ENCODE measurements at places on chromosomes 12 and 14. TPM values are rescaled to one million over a fixed set of nuclear protein-coding genes. Genes with fewer than 3 reads are reported as not detected.

ZNF605 gene
- 21.7 TPM for total RNA-seq

COPZ1 gene
- 88.6 TPM for total RNA-seq

- DNase-seq = no peak
- no peak overlapping the region for H3K4me3 ChIP-seq
- H3K4me1 ChIP-seq = no peaks in the 10 kb centered on the region
- peaks cover 2% of the 10 kb centered on the region for H3K27me3 ChIP-seq
- H3K27ac ChIP-seq = no peak overlapping the region
- H3K36me3 ChIP-seq = no peaks in the 10 kb centered on the region
Observed at GRCh38 chr14:87508333-87508732, 484.6 kb downstream of the GALC start.

DPPA3 gene
- total RNA-seq = not detected

TEX52 gene
- total RNA-seq = not detected

DNA sequence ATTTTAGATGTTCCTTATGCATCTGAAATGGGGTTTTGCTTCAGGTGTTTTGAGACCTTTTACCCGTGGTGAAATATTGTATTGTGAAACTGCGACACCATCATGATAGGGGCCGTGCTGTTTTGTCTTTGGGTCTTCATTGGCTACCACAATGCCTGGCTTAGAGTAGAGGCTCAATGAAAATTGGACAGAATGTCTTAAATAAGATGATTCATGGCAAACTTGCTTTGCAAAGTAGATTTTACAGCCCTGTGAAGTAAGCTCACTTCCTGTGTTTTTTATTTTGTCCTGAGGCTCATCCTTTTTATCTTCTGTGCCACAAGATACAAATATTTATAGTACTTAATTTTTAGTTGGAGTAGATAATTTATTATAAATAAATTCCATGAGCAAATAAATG, 111.3 kb upstream of the FRMD6 start:
- H3K4me1 ChIP-seq = peaks cover 2% of the 10 kb centered on the region
- no peak overlapping the region for H3K4me3 ChIP-seq
- H3K27ac ChIP-seq = no peak overlapping the region
- no peaks in the 10 kb centered on the region for H3K36me3 ChIP-seq

KIF5A gene
- 314 TPM for total RNA-seq

GRCh38 chr12:68568922-68569569, 41.7 kb upstream of the RAP1B start:
- no peaks in the 10 kb centered on the region for H3K27me3 ChIP-seq
- no peak overlapping the region for H3K4me3 ChIP-seq
- DNase-seq = no peak
- H3K36me3 ChIP-seq = no peaks in the 10 kb centered on the region
- H3K4me1 ChIP-seq = no peaks in the 10 kb centered on the region

- H3K27me3 ChIP-seq = no peaks in the 10 kb centered on the region
- no peak for DNase-seq
Observed at GRCh38 chr12:91205811-91206210, 23.2 kb upstream of the DCN start.

GRCh38 chr12:31732926-31733548, 4.2 kb upstream of the AMN1 start:
- H3K27ac ChIP-seq = no peak overlapping the region
- peaks cover 3% of the 10 kb centered on the region for H3K4me1 ChIP-seq
- no peak overlapping the region for H3K4me3 ChIP-seq
- peaks cover 8% of the 10 kb centered on the region for H3K27me3 ChIP-seq

DNA sequence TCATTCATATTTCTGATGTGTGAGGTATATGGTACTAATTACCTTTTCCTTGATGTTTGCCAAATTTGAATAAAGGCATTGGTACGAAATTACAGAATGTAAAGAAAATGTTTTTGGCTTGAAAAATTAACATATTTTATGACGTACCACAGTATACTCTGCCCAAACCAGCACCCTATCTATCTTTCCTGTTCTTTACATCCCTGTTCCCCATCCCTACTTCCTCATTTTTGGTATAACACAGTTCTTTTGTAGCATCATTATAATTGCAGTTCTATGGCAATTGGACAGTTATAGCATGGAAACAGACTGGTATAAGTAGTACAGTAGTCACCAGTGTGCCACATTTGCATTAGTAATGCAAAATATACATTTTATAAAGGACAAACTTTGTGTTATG, 7.0 kb upstream of the CCT2 start:
- H3K4me1 ChIP-seq = no peaks in the 10 kb centered on the region
- no peak overlapping the region for H3K4me3 ChIP-seq
- DNase-seq = no peak
- peaks cover 2% of the 10 kb centered on the region for H3K27me3 ChIP-seq

DNA sequence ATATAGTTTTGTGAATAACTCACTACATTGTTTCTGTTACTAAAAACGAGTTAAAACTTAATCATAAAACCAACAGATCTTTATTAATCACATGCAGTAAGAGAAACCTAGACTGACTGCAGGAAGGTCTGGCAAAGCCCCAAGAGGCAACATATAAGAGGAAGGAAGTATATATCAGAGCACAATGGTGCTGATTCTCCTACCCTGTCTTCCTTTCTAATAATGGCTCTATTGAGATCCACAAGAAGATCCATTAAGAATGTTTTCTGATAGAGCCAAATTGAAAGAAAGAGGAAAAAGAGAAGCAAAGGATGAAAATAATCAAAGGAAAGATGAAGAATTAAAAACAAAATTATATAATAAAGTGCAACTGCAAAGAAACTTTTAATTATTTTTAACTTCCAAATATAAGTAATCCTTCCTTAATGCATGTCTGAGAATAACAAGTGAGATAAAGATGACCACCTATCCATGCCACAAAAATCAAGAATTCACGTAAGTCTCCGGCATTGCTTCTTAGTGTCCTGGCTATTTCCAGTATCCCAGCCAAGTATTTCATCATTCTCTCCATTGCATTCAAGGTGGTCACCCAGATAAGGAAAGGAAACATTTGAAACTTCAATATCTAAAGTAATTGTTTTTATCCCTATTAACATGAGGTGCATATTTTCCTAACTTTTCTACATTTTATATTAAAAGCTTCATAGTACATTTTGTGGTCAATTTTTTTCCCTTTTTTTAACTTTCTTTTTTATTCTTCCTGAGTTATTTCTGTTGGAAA, 62.2 kb downstream of the SOX5 start:
- peaks cover 27% of the 10 kb centered on the region for H3K4me1 ChIP-seq
- DNase-seq = no peak
- H3K4me3 ChIP-seq = no peak overlapping the region
- H3K27ac ChIP-seq = no peak overlapping the region
- H3K27me3 ChIP-seq = peaks cover 1% of the 10 kb centered on the region

GRCh38 chr14:30443368-30444007, 115.5 kb upstream of the G2E3 start:
- no peak overlapping the region for H3K4me3 ChIP-seq
- H3K36me3 ChIP-seq = no peaks in the 10 kb centered on the region
- H3K4me1 ChIP-seq = peaks cover 3% of the 10 kb centered on the region
- no peaks in the 10 kb centered on the region for H3K27me3 ChIP-seq
- H3K27ac ChIP-seq = no peak overlapping the region

PAPLN gene
- 2.8 TPM for total RNA-seq

KCNH3 gene
- total RNA-seq = 5.9 TPM

DNA sequence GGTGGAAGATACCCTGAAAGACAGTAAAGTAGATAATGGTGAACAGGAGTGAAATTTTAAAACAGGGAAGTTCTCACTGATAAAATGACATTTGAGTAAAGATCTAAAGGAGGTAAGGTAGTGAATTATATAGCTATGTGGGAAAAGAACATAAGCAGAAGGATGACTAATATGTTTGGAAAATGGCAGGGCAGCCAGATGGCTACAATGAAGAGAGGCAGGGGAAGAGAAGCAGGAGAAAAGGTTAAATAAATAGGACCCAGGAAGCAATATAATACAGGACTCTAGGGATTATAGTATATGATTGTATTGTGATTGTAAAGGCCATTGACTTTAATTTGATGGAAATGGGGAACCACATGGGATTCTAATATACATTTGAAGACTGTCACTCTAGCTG, 33.0 kb downstream of the SCFD1 start:
- H3K4me1 ChIP-seq = no peaks in the 10 kb centered on the region
- H3K4me3 ChIP-seq = no peak overlapping the region
- H3K36me3 ChIP-seq = no peaks in the 10 kb centered on the region

RNASE1 gene
- total RNA-seq = not detected

- no peaks in the 10 kb centered on the region for H3K36me3 ChIP-seq
- no peak for DNase-seq
- H3K4me3 ChIP-seq = no peak overlapping the region
- H3K27ac ChIP-seq = no peak overlapping the region
- H3K4me1 ChIP-seq = peaks cover 1% of the 10 kb centered on the region
Observed at GRCh38 chr14:77667331-77667730, 40.5 kb downstream of the ALKBH1 start.

GRCh38 chr12:30169839-30170591, 386.3 kb upstream of the TMTC1 start:
- no peak overlapping the region for H3K27ac ChIP-seq
- no peaks in the 10 kb centered on the region for H3K4me1 ChIP-seq
- no peaks in the 10 kb centered on the region for H3K36me3 ChIP-seq
- DNase-seq = peak; percentile 33
- H3K4me3 ChIP-seq = peak overlapping the region; percentile 69

DNA sequence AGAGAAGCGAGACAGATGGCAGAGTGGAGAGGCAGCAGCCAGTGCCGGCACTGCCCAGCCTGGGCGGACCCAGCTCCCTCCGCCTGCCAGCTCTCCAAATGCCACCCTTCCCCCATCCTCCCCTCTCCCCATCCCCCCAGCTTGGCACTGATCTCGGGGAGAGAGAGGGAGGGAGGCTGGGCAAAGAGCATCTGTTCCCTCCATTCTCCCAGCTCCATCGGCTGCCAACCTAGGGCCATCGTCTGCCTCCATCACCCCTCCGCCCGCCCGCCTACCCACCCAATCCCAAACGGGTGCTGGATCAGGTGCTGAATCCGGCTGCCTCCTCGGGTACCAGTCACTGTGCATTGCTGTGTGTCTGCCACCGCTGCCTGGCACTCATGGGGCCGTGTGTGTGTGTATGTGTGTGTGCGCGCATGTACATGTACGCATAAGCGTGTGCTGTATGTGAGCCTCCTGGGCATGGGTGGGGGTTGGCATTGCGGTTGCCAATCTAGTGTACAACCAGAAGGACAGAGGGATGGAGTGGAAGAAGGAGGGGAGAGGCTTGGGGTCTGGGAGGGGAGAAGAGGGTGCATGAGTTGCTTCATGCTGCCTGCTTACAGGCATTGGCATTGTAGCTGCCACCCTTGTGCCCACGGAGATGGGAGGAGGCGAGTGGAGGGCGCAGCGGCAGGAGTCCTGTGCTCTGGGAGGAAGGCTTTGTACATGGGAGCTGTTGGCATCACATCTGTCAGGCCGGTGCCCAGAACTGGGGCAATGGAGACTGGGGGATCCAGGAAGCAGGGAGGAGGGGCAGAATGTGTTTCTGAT, 38.4 kb downstream of the ZFHX2 start:
- H3K27ac ChIP-seq = no peak overlapping the region
- H3K36me3 ChIP-seq = no peaks in the 10 kb centered on the region

NRL gene
- total RNA-seq = 3.7 TPM

NINJ2 gene
- total RNA-seq = 0.76 TPM

DNA sequence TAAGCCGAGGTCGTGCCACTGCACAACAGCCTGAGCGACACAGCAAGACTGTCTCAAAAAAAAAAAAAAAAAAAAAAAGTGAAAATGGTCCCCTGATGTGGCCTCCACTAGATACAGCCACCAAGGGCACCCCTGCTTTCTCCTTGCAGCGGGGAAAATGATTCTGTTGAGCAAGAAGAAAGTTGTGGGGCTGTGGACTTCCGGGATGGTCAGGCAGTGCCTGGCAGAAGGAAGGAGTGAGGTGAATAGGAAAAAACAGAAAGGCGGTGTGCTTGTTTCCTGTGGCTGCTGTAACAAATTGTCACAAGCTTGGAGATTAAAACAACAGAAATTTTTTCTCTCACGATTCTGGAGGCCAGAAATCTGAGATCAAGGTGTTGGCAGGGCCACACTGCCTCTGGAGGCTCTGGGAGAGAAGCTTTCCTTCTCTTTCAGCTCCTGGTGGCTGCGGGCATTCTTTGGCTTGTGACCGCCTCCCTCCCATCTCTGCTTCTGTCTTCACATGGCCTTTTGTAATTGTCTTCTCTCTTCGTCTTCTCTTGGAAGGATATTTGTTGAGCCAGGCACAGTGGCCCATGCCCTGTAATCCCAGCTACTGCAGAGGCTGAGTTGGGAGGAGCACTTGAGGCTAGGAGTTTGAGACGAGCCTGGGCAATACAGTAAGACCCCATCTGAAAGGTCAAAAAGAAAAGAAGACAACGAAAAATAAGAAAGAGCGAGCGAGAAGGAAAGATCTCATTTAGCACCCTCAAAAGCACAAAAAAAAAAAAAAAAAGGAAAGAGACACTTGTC, 116.6 kb upstream of the MED13L start:
- H3K27me3 ChIP-seq = peaks cover 3% of the 10 kb centered on the region
- DNase-seq = no peak
- peaks cover 3% of the 10 kb centered on the region for H3K4me1 ChIP-seq
- H3K36me3 ChIP-seq = peaks cover 12% of the 10 kb centered on the region

DNA sequence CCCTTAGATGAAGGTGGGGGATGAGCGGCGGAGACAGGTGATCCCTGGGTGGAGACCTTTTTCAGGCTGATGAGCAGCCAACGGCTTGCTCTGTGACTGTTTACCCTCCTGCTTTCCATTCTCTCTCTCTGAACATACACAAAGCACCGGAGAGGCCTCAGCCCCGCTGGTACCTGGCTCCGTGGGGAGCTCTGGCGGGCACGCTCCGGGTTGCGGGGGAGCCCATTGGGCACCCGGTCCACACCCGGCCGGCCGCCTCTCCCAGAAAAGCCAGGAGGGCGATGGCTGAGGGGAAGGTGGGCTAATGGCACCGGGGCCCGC, 545 bp downstream of the SMARCC2 start:
- DNase-seq = no peak
- H3K4me1 ChIP-seq = peaks cover 8% of the 10 kb centered on the region
- H3K4me3 ChIP-seq = peak overlapping the region; percentile 93
- peak overlapping the region; percentile 86 for H3K27ac ChIP-seq
- peaks cover 4% of the 10 kb centered on the region for H3K36me3 ChIP-seq

DNA sequence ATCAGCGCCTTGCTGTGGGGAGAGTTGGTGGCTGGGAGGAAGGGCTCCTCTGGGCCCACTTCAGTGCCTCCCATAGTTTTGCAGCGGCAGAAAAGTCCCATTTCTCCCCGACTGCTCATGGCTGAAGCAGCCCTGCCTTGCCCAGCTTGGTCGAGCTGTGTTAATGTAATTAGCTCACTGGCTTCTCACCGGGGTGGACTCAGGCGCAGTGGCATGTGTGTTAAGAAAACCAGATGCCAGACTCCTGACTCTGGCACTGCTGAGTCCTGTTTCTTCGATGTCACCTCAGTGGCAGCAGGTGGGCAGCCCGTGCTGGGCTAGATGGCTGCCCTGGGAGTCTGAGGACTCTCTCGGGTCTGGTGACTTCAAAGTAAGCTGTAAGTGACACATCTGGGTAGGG, 47.4 kb downstream of the CHST11 start:
- no peak for DNase-seq
- peaks cover 6% of the 10 kb centered on the region for H3K27me3 ChIP-seq
- H3K27ac ChIP-seq = no peak overlapping the region
- H3K4me3 ChIP-seq = no peak overlapping the region
- peaks cover 13% of the 10 kb centered on the region for H3K4me1 ChIP-seq
